NCI-H1092 (cell line): ENCODE measurements at places on chromosomes 12 and 14.

GRCh38 chr12:11824069-11824468 is 174.6 kb downstream of the ETV6 start:
- no peak for DNase-seq

- no peak for DNase-seq
Measured at GRCh38 chr14:99320621-99321235, 48.7 kb upstream of the BCL11B start.

GRCh38 chr14:47332106-47332505 is 343.3 kb downstream of the MDGA2 start:
- DNase-seq, result no peak

DNA sequence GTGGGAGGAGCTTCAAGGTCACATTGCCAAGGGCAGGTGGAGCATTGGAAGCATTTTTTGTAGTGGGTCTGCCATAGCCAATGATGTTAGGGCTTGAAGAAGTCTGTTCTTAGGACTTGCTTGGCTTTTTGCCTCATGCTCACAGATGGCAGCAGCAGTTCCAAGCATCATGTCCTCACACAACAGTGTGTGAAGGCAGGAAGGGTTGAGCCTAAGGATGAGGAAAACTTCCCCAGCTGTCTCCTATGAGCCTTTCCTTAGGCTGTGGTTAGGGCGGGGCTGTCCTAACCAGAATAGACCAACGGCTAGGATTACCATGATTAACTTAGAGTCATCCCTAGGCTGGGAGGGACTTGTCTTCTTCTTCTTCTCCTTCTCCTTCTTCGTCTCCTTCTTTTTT is 76.2 kb upstream of the KCNA1 start:
- no peak for DNase-seq

GRCh38 chr14:104224506-104225277 is 86.3 kb downstream of the KIF26A start:
- no peak for DNase-seq

- DNase-seq, result no peak
Measured at GRCh38 chr14:106652494-106652893, 1126.1 kb downstream of the TMEM121 start.

DNA sequence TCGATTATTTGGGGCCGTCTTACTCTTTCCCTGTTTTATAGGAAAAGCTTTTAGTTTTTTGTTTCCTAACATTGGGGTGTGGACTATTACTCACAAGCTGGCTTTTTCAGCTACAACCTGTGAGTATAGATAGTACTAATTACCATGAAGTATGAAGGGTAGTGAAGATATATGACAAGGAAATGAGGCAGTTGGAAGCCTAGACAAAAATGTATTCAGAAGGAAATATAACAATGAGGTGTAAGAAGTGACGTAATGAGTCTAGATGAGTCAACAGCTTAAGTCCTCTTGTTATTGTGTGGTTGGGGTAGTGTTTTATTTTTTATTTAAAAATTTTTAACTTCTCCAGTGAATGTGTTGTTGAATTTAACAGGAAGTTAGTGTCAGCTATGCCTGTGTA is 804.5 kb downstream of the NRXN3 start:
- DNase-seq, result no peak

DNA sequence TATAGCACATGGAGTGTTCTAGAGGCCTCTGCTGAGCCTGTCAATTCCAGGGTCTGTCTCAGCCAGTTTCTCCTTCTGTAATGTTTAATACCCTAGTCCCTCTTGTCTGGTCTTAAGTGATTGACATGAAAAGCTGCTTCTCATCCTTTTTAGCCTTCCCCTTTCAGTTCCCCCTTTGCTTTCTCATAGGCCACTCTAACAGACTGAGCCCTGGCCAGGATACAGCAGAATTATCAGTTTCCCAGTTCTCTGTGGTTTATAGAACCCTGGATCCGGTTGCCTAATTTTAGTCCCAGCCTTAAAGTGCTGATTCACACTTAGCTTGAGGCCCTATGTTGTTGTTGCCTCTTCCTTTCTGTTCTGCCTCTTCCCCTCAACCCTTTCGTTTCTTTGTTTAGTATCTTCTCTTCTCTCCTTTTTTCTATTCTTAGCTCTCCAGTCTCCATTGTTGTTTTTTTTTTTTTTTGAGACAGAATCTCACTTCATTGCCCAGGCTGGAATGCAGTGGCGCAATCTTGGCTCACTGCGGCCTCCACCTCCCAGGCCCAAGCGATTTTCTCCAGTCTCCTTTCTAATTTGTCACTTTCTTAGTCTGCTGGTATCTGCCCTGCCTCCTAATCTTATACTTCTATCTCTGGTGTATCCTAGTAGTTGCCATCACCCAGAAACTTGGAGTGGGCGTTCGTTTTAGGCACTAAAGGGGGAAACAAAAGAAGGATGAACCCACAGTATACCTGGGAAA is 2.9 kb upstream of the BIN2 start:
- DNase-seq, result no peak

DNA sequence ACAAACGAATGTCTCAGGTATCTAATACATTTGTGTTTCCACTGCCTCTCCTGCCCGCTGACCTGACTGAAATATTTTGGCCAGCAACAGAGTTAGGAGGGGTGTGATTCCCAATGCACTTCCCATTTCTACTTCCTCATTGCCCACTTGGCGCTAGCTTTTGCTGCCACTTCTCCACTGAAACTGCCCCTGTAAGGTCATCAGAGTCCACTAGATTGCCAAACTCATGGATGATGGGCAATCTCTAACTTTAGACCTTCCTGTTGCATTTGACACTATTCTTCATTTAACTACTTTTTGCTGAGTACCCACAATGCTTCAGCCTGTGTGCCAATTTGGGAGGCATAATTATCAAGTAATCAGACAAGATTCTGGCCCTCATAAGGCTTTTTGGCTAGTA is 40.8 kb downstream of the GPR65 start:
- no peak for DNase-seq

DNA sequence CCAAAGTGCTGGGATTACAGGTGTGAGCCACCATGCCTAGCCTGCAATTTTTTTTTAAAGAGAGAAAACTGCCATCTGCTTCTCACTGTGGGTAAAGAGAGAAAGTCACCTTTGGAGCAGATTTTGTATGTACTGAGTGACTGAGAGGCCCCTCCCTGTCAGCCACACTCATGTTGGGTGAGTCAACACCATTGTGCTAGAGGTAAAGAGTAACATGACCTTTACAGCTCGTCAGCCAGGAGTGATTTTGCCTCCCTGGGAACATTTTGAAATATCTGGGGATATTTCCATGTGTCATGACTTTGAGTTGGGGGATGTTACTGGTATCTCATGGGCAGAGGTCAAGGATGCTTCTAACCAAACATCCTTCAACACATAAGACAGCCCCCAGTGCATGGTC is 115.2 kb downstream of the KSR2 start:
- no peak for DNase-seq

GRCh38 chr14:21257394-21257909 is 11.8 kb downstream of the HNRNPC start:
- DNase-seq, result no peak

DNA sequence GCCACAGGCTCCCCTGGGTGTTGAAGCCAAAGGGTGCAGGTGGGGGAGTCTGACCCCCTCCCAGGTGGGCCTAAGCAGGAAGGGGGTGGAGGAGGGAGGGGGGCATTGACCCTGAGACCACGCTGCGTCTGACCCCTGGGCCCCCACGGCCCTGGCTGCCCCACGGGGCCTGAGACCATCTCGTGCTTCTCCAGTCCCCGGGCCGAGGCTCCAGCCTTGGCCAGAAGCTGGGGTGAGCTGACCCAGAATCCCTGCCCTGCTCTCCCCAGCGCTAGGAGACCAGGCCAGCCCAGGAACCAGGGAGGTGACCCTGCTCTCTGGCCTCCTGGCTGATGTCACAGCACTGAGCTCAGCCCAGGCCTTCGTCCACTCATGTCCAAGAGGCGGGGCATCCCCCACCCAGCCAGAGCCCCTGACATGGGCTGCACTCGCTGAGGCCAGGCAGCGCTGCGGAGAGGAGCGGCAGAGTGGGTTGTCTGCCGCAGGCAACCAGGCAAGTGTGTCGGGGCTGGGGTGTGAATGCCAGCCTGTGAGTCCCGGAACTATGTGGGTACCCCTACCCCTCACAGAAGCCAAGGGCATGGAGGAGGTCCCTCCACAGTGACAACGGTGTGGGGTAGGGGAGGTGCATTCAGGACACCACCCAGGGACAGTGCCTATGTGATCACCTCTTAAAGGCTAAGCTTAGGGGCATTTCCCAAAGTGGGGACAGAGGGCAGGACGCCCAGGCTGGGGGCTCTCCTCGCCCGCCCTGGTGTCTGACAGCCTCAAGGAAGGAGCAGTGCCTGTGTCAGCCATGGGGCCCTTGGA is 6.3 kb downstream of the TRMT61A start:
- no peak for DNase-seq

GRCh38 chr12:2366711-2367110 is 313.9 kb downstream of the CACNA1C start:
- no peak for DNase-seq

DNA sequence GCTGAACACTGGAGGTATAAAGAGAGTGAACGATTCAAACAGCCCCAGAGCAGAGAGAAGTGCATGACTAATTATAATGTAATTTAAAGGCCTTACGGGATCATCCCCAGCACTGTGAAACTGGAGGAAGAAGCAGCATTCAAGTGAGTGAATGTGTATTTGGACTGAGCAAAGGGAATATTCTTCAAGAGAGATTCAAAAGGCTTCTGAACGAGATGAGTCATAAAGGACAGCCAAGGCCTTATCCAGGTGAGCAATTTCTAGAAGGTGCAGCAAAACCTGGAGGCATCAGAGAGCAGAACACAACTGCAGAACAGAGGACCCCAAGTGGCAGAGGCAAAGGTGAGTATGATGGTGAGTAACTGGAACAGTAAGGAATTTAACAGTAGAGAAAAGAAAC is 127.2 kb downstream of the BCAT1 start:
- no peak for DNase-seq

DNA sequence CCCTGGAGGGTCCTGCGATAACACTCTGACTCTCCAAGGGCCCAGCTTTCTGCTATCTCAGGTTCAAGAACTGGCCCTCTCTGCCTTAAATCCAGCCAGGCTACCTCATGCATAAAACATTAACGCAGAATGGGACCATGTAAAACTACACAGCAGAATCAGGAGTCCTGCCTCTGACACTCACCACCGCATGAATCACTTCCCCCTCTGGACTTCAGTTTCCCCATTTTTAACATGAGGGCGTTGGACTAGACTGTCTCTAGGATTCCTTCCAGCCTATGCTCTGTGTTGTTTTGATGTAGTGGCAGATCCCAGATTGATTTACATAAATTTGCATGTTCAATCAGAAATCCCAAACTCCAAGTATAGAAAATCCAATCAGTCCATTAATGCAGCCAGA is 3.3 kb downstream of the NCKAP5L start:
- no peak for DNase-seq

DNA sequence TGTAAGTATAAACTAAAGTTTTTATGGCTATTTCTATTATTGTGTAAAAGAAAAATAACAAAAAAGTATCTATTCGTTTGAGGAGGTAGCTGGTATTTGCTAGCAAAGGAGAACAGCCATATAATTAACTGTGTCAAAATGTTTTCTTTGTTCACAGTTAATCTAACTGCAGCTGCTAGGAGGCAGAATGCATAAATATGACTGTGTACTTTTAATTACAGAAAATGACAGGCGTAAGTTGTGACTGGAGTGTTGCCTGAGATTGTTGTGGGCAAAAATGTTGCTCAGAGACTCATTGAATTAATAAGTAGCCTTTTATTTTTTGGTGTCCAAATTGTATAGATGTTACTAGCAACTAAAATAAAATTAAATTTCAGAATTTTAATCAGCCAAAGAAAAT is 33.5 kb downstream of the PTPRO start:
- DNase-seq, result no peak

DNA sequence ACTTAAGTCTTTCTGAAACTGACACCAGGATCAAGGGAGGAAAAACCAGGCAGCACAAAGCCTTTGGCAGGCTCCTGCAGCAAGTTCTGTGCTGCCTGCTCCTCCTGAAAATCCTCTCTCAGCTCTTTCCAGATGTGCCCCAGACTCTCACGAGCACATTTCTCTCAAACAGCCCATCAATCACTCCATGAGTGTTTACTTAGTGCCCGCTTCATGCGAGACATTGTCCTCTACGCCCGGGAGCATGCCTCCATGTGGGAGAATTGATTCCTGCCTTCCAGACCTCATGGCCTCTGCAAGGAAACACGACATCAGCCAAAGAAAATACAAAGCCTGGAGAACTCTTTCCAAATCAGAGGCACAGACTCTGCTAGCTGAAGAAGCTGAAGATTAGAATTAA is 46.5 kb upstream of the TSPAN11 start:
- DNase-seq, result peak; percentile 40

DNA sequence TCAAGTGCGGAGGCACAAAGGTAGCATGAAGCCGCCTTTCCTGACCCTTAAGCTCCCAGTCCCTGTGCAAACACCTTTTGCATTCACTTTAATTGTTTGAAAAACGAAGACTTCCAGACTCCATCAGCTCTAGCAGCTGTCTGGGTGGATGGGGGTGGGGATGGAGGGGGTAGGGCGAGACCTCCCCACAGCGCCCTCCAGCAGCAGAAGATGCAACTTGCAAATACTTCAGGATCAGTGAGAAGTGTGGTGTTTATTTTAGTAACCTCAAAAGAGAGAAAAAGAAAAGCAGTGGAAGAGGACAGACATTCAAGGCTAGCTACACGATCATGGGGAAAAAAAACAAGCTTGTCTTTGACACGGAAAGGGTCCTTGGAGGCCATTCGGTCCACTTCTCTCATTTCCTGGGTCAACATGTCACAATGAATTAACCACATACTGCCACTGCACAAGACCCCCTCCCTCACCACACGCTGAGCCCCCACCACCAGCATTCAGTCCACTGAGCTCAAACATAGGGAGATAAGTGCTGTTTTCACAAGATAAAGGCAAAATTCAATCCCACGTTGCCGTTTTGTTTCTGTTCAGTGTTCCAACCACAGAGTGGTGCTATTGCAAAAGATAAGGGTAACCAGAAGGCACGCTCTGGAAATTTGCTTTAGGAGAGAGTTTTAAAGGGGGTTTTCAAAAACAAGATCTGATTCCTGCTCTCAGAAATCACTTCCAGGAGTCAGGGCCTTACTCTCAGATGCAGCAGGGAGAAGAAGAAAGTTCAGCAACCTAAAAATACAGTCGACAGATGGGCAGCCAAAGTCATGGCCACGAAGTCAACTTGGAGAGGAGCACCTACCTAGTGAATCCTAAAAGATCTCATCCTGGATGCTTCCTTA is 3.3 kb upstream of the NTF3 start:
- peak; percentile 40 for DNase-seq

- no peak for DNase-seq
Measured at GRCh38 chr14:49196327-49196726, 389.9 kb downstream of the RPS29 start.
